HepG2 (cell line): ENCODE measurements at places on chromosomes 6 and 20.

- H3K4me3 ChIP-seq, result no peak overlapping the region
- H3K27ac ChIP-seq, result no peak overlapping the region
Observed at GRCh38 chr6:16286151-16286522, 47.8 kb downstream of the GMPR start.

- H3K4me3 ChIP-seq, result no peak overlapping the region
- DNase-seq, result peak; percentile 95
- H3K4me1 ChIP-seq, result peaks cover 30% of the 10 kb centered on the region
- no peak overlapping the region for H3K27ac ChIP-seq
- H3K27me3 ChIP-seq, result peaks cover 7% of the 10 kb centered on the region
- H3K36me3 ChIP-seq, result no peaks in the 10 kb centered on the region
Observed at GRCh38 chr20:4244700-4245485, 229.5 kb upstream of the RNF24 start.

DNA sequence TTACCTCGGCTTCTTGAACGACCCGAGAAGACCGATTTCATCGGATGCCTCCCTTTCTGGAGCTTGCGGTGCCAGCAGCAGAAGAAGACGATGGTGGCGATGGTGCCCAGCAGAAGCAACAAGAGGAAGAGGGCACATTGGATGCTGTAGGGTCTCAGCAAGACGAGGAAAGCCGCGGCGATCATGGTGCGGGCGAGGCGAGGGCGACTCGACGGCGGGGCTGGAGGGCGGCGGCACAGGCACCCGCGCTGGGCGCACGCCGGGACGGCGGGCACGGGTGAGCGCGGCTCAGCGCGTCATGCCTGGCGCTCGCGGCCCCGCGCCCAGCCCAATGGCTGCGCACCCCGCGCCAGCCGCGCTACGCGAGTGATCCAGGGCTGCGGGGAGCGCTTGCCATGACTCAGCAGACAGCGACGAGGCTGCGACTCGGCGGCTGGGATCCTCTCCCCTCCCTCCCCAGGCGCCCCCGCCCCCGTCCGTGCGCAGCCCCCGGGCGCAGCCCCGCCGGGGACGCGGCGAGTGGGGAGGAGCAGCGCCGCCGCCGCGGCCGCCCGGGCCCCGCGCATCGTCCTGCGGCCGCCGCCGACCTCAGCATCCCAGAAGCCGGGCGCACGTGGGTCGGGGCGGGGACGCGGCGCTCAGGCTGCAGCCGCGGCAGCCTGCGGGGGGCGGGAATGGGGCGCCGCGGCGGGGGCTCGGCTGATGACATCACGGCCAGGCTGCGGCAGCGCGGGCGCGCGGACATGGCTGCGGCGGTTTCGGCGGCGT is at the start of gene BEND6:
Gene BEND6, plus strand, starts transcription at position 705 of the 768 bp plus-strand sequence. CDS start 26,704 bp downstream, outside the sequence.
- peaks cover 14% of the 10 kb centered on the region for H3K4me1 ChIP-seq
- H3K27ac ChIP-seq, result no peak within 1 kb of the TSS
- peak within 1 kb of the TSS; percentile 75 for H3K4me3 ChIP-seq
- no peaks in the 10 kb centered on the region for H3K36me3 ChIP-seq

- peaks cover 11% of the 10 kb centered on the region for H3K4me1 ChIP-seq
- no peaks in the 10 kb centered on the region for H3K36me3 ChIP-seq
- no peak overlapping the region for H3K27ac ChIP-seq
- H3K4me3 ChIP-seq, result no peak overlapping the region
Observed at GRCh38 chr20:9348316-9348715, 166.1 kb upstream of the LAMP5 start.

- no peaks in the 10 kb centered on the region for H3K27me3 ChIP-seq
- peaks cover 35% of the 10 kb centered on the region for H3K4me1 ChIP-seq
- H3K36me3 ChIP-seq, result no peaks in the 10 kb centered on the region
- DNase-seq, result no peak
- no peak overlapping the region for H3K27ac ChIP-seq
Observed at GRCh38 chr6:17871836-17872235, 115.6 kb downstream of the KIF13A start.

GRCh38 chr6:40930555-40930954 is 108.5 kb downstream of the UNC5CL start:
- H3K27ac ChIP-seq, result no peak overlapping the region
- peaks cover 4% of the 10 kb centered on the region; the same call in 1 of the 2 replicates for H3K27me3 ChIP-seq
- DNase-seq, result no peak
- no peak overlapping the region for H3K4me3 ChIP-seq

DNA sequence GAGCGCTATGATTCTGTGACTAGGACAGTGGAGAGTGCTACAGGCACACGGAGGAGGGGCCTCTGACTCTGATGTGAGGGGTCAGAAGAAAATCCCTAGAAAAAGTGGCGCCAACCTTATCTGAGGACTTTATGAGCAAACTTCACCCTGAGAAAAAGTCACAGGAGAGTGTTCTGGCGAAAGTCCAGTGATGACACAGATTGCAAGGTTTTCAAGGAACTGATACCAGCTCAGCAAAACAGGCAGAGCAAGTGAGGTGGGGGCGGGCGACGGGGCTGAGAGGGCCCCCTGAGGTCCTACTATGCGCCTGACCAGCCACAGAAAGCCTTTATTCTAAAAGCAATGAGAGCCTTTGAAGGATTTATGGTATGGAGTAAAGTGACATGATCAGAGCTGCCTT is 73.3 kb downstream of the SLC22A23 start:
- peaks cover 12% of the 10 kb centered on the region for H3K36me3 ChIP-seq
- H3K27me3 ChIP-seq, result no peaks in the 10 kb centered on the region
- peaks cover 80% of the 10 kb centered on the region for H3K4me1 ChIP-seq
- H3K4me3 ChIP-seq, result no peak overlapping the region

- DNase-seq, result no peak
- H3K27me3 ChIP-seq, result no peaks in the 10 kb centered on the region; the same call in 1 of the 2 replicates
- H3K36me3 ChIP-seq, result no peaks in the 10 kb centered on the region
Observed at GRCh38 chr20:57783196-57783595, 73.4 kb upstream of the PMEPA1 start.

GRCh38 chr6:113304116-113304515 is 553.0 kb upstream of the MARCKS start:
- peaks cover 9% of the 10 kb centered on the region; the same call in 1 of the 2 replicates for H3K4me1 ChIP-seq
- no peaks in the 10 kb centered on the region for H3K36me3 ChIP-seq
- H3K4me3 ChIP-seq, result no peak overlapping the region
- no peaks in the 10 kb centered on the region for H3K27me3 ChIP-seq
- DNase-seq, result no peak

GRCh38 chr6:97621111-97621510 is 338.1 kb upstream of the MMS22L start:
- no peak overlapping the region for H3K27ac ChIP-seq
- no peak for DNase-seq
- H3K27me3 ChIP-seq, result no peaks in the 10 kb centered on the region
- H3K4me3 ChIP-seq, result no peak overlapping the region
- no peaks in the 10 kb centered on the region for H3K4me1 ChIP-seq
- no peaks in the 10 kb centered on the region for H3K36me3 ChIP-seq

DNA sequence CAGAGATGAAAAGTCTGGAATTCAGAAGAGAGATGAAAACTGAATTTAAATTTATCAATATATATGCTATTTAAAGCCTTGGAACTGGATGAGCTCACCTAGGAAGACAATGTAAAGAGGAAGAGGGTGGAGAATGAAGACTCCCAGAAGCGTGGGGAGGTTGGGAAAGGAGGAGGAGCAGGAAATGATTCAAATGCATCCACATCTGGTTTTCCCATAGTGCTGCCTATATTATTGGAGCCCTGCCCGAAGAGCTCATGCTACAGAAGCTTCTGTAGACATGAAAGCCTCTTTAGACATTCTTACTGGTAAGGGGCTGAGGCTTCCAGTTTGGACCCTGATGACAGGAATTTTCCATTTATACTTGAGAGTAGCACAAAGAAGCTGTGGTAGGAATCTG is 19.2 kb downstream of the PDE7B start:
- no peak overlapping the region for H3K27ac ChIP-seq
- no peaks in the 10 kb centered on the region for H3K4me1 ChIP-seq
- no peak overlapping the region for H3K4me3 ChIP-seq
- DNase-seq, result no peak
- no peaks in the 10 kb centered on the region for H3K27me3 ChIP-seq

DNA sequence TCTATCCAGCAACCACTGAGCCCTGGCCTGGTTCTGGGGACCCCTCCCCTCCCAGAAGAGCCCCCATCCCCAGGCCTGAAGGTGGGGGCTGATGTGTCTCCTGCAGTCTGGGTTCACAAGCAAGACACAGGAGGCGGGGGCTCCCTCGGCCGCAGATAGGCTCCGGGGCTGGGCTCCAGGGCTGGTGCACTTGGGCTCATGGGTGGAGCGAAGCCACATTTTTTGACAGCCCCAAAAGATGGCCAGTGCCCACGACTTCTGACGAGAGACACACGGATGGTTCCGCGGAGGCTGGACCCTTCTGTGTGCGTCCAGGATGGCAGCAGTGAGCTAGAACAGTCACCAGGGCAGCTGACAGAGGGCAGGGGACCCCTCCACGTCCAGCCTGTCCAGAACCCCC is 57.1 kb upstream of the GATA5 start:
- no peak overlapping the region for H3K4me3 ChIP-seq
- no peaks in the 10 kb centered on the region for H3K36me3 ChIP-seq
- H3K27ac ChIP-seq, result no peak overlapping the region
- DNase-seq, result no peak
- peaks cover 26% of the 10 kb centered on the region for H3K4me1 ChIP-seq
- peaks cover 23% of the 10 kb centered on the region for H3K27me3 ChIP-seq
